ENCODE measurements at places on chromosomes 13 and 19.

DNA sequence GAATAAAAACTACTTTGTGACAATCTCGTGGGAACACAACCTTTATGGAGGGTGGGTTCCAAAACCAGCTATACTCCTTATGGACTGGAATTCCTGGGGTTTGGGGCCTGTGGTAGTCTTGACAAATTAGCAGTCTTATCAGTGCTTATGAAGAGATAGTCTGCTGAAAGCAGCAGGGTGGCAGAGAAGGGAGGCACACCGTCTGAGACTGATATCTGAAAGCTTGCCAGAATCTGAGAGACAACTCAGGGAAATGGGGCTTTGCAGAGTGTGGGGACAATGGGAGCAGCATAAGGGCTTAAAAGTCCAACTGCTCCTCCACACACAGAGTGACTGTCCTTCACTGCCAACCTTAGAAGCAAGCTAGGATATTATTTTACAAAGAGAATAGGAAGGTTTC, 95.9 kb downstream of the UGGT2 start:
- no peak for DNase-seq

DNA sequence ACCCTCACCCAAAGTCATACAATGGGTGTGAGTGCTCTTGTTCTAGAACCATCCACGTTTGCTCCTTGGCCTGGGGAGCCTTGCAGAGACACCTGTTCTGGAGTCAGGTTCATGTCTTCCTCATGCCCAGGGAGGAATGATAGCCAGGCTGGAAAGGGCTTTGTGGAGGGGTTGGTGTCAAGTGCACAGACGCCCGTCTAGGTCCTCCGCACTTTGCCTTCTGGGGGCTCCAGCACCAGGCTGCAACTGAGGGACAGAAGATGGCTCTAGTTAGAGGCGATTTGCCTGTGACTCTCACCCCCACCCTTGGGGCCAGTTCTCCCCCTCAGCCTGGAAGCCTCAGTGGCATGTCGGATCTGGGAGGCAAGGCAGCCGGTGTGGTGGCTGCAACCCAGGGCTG, 47.2 kb upstream of the ZNF536 start:
- DNase-seq, result no peak

DNA sequence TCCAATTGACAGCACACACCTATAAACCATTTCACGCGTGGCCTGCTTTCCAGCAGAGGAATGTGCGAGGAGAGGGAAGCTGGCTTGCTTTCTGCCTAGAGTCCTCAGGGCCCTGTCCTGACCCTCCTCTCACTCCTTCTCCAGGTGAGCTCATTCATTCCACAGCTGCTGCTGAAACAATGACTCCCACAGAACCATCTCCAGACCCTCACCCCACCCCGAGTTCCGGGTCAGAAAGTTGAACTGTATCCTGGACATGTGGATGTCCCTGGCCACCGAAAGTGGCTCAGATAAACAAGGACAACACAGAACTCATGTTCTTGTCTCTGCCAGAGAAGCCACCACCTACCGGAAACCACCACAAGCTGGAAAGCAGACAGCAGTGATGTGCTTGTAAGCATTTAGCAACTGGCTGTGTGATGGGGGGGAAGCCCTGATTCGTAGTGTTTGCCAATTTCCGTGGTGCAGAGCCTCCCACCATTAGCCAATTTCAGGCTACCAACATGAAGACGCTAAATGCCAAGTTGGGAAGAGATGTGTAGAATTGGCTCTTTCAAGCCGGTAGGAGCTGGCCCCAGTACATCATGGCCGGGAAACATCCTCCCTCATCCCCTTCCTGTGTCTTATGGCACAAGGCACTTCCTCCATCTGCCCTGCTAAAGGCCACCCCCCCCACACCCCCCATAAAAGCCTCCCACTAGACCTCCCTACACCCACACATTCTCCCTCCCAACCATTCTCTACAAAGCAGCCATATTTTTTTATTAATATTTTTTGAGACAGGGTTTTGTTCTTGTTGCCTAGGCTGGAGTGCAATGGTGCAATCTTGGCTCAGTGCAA, 5.0 kb downstream of the SYCE2 start:
- no peak for DNase-seq

GRCh38 chr13:39968646-39969475, 313.4 kb downstream of the COG6 start:
- no peak for DNase-seq

DNA sequence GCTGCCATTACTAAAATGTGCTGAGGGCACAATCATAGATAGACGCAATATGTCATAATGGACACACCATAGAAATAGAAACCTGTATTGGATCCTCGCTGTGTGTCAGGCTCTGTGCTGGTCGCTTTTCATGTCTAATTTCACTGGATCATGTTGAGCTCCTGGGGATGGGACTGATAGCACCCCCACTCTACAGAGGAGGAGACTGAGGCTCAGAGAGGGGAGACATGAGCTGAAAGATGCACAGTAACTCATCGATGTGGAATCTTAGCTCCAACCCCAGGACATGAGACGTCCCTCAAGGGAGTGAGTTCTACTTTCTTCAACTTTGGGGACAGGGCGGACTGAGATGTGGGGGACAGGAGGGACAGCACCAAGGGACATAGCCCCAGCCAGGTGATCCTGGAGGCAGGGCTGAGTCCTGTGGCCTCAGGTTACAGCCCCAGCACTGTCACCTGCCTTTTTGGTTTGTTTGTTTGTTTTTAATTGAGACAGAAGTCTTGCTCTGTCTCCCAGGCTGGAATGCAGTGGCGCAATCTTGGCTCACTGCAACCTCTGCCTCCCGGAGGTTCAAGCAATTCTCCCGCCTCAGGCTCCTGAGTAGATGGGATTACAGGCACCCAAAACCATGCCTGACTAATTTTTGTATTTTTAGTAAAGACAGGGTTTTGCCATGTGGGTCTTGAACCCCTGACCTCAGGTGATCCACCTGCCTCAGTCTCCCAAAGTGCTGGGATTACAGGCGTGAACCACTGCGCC, 6.6 kb upstream of the GIPC1 start:
- no peak for DNase-seq

DNA sequence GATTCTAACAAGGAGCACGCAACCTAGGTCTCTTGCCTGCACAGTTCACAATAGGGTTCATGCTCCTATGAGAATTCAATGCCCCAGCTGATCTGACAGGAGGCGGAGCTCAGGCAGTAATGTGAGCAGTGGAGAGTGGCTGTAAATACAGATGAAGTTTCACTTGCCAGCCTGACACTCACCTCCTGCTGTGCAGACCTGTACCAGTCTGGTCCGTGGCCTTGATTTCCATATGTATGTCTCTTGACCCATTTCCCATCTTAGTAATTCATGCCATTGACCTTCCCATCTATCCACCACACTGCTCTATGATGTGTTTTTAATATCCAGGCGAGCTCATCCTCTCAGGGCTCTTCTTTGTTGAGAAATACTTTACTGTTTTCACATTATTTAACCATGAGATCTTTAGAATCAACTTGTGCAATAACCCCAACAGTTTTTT, 95.2 kb downstream of the LRCH1 start:
- no peak for DNase-seq

DNA sequence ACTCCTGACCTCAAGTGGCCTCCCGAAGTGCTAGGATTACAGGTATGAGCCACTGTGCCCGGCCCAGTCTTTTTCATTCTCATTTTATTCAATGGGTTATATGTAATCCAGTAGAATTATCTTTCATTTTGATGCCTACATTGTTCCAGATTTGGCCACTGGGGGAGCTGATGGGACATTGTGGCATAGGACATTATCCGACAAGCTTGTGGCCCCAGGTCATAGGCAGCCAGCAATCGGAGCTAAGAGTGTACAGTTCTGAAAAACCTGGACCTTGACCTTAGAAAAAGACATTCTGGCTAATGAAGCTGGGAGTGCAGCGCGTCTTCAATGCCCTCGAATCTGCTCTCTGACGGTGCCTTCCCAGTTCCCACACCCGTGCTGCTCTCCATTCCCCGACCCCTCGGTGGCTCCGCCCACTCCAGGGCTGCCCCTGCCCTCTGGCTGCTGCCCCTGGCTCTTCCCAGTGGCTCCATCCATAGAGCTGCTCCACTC, 108.7 kb downstream of the TEX29 start:
- DNase-seq, result peak; percentile 77

- DNase-seq, result no peak
These were observed 20.7 kb downstream of the SETDB2 start for GRCh38 chr13:49464621-49465325.

DNA sequence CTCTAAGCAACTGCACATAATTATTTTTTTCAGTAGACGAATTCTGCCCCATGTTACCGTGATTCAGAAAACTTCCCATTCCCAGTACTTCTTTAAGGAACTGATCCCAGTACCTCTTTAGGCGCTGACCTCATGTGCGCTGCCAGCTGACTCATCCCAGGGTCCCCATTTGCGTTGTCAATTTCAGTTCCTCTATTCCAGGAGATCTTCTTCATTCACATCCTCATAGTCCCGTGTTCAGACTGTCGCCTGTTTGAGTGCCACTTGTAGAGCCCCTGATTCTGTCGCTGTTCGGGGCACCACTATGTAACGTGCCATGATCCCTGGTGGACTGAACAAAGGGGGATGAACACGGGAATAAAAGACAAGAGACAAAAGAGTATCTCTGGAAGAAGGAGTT, 16.4 kb downstream of the FPR3 start:
- DNase-seq, result no peak

DNA sequence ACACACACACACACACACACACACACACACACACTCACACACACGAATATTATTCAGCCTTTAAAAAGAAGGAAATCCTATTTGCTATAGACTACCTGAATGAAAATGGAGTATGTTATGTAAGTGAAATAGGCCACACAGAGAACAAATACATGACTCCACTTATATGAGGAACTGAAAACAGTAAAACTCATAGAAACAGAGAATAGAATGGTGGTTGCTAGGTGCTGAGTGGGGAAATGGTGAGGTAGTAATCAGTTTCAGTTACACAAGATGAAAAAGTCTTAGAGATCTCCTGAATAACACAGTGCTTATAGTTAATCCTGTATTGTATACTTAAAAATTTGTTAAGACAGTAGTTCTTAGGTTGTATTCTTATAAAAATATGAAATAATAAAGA, 8.2 kb downstream of the ZNF677 start:
- no peak for DNase-seq

GRCh38 chr13:44331446-44331845, 42.2 kb upstream of the SERP2 start:
- DNase-seq, result no peak

- DNase-seq, result no peak
These were observed 3.0 kb downstream of the PEG3 start for GRCh38 chr19:56837492-56838023.

DNA sequence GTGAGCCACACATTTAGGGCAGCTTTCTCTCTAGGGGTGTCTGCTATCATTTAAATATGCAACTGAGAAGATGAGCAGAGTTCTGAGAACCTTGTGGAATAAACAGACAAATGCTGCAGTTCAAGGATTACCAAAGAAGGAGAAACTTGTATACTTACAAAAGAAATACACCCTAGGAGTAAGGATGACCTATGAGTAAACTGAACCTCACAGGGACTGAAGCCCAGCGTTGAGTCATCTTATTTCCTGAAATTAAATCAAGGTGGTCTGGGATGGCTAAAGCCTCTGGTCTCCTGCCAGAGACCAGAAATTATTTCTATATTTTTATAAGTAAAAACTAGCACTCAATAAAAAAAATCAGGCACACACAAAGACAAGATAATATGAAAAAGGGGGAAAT, 40.1 kb downstream of the FAM216B start:
- DNase-seq, result no peak

DNA sequence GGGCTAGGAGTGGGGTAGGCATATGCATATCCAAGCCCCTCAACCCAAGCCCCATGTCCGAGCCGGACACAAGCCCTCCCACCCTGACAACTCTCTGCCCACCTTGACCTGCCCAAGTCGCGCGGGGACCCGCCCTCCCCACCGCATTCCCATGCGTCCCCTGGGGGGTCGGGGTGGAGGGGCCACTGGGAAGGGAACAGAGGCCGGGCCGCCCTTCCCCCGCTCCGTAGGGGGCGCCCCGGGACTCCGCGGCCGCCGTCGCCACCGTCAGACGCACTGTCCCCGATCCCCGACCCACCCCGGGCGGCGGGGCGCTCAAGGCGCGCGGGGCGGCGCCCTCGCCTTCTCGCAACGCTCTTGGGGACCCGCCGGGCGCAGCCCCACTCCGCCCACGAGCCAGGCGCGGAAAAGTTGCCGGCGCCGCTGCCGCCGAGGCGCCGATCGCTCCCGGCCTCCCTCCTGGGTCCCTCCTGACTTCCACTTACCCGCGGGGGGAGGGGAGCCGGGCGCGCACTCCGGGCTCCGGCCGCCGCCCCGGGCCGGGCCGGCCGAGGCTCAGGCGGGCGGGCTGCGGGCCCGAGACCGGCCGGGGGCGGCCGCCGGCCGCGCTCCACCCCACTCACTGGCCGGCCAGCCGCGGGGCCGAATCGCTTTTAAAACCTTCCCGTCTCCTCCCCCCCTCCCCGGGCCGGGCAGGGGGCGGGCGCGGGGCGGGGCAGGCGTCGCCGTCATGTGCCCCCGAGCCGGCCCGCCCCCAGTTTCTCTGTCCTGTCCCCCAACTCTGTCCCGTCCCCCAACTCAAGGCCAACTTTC, 34.4 kb upstream of the NANOS3 start:
- peak; percentile 88 for DNase-seq

DNA sequence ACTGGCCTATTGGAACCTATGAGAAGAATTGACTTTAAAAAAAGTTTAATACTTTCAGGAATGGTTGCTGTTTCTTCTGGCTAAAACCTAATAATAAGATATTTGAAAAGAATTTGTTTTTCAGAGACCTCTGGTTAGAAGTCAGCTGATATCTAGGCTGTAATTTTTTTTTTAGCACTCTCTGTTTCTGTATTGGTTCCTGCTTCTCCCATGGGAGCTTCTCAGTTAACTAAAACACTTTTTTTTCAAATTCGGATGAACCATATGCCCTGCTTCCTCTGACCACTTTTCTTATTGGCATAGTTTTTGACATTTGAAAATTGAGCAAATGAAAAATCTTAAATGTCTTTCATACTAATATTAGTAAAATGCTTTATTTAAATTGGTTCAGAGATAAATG, 163.5 kb upstream of the SLC10A2 start:
- no peak for DNase-seq

DNA sequence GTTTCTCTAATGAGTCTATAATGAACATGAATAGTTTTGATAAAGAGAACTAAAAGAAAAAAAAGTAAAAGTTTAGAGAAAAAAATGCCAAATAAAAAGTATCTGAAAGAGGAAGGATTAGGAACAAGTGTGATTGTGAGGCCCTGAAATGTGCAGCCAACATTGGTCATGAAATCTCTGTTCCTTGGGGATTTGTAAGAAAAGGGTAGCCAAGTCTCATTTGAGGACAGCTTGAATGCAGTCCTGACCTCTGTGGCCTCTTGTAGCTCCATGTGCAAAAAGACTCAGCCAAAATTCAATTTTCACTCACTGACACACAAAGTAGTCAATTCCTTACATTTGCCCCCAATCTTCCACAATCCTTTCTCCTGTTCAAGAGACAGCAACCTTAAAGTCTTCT, 167.9 kb downstream of the KLF12 start:
- DNase-seq, result no peak

GRCh38 chr19:14476673-14477401, 1.7 kb upstream of the PTGER1 start:
- no peak for DNase-seq

- no peak for DNase-seq
These were observed 82.5 kb downstream of the TSHZ3 start for GRCh38 chr19:31266731-31267130.

- DNase-seq, result no peak
These were observed 637.8 kb upstream of the KLF12 start for GRCh38 chr13:74771964-74772363.

Data from vagina (tissue), 2 donors.